ENCODE measurements at places on chromosomes 11 and 22.

DNA sequence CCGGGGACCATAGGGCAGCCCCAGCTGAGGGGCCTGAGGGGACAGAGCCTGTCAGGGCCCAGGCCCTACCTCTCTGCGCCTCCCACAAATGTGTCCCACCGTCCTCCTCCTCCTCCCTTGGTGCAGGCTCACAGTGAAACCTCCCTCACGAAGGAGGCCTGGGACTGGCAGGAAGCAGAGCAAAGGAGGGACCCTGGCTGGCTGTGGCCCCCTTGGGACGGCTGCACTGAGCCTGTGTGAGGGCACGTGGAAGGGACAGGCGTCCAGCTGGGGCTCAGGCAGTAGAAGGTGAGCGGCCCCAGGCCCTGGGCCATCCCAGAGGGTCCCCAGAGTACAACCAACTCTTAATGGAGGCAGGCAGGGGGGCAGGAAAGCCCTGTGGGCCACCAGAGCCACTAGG, 60.7 kb downstream of the ELFN2 start:
- DNase-seq = no peak
- H3K27me3 ChIP-seq = no peaks in the 10 kb centered on the region
- no peak overlapping the region for H3K27ac ChIP-seq

DNA sequence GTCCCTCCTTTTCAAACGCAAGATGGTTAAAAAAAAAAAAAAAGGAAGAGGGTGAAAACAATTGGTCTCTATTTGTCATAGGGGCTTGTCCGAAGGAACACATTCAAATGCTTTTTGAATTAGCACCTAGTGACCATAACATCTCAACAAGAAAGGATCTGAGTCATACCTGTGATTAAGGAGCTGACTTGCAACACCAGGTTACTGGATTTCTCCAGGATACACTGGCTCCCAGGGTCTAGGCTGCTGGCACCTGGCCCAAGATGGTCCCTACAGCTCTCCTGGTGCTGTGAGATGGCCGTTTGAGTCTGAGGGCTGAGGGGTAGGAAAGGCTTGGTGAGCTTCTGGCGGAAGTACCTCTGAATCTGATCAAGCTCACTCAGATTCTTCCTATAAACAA, 28.4 kb upstream of the UCP3 start:
- no peaks in the 10 kb centered on the region for H3K27me3 ChIP-seq
- no peak overlapping the region for H3K27ac ChIP-seq
- DNase-seq = no peak
- H3K4me3 ChIP-seq = no peak overlapping the region

DNA sequence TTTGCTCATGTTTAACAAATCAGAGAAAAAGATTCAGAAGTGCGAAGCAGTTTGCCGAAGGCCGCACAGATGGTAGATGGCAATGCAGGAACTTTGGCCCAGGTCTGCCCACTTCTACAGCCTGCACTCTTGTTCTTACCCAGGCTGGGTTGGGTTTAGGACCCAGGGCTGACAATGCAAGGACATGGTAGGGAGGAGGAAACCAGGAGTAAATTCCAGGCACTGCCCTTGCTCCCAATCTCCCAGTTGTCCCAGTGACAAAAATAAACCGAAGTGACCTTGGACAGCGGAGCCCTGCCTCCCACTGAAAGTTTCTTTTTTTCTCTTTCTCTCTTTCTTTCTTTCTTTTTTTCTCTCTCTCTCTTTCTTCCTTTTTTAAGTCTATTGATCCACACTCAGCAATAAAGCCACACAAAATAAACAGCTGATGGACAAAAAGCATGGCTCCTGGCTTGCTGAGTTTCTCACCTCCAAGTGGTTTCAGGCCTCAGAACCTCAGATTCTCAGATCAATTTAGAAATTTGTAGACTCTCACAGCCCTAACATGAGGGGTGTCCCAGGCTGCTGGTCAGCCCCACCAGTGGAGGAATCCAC, 33.5 kb upstream of the FCHSD2 start:
- no peaks in the 10 kb centered on the region for H3K4me1 ChIP-seq
- H3K36me3 ChIP-seq = no peaks in the 10 kb centered on the region
- DNase-seq = no peak
- H3K4me3 ChIP-seq = no peak overlapping the region
- H3K27me3 ChIP-seq = no peaks in the 10 kb centered on the region

DNA sequence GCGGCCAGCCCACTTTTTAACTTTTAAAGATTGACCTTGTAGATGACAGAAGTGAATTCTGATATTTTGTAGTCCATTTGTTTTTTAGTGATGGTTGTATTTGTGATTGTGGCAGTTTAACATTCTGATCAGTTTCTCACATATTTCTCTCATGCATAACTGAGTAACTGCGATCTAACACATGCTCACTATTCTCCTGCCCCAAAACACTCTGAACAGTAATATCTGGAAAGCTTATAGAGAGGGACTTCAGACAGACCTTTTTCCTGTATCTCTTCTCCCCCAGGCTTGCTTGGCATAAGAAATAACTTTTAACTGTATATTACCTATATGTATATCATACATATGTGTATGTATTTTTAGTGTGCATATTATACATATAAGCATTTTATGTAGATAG, 37.3 kb upstream of the MYO18B start:
- H3K27me3 ChIP-seq = no peaks in the 10 kb centered on the region
- DNase-seq = no peak
- H3K27ac ChIP-seq = no peak overlapping the region
- no peaks in the 10 kb centered on the region for H3K4me1 ChIP-seq
- no peak overlapping the region for H3K4me3 ChIP-seq

GRCh38 chr11:63767267-63767564, 1.4 kb downstream of the ZFTA start:
- peak overlapping the region; percentile 82 for H3K4me3 ChIP-seq
- no peak overlapping the region for H3K27ac ChIP-seq
- peaks cover 32% of the 10 kb centered on the region for H3K4me1 ChIP-seq
- DNase-seq = no peak
- H3K27me3 ChIP-seq = peaks cover 11% of the 10 kb centered on the region

DNA sequence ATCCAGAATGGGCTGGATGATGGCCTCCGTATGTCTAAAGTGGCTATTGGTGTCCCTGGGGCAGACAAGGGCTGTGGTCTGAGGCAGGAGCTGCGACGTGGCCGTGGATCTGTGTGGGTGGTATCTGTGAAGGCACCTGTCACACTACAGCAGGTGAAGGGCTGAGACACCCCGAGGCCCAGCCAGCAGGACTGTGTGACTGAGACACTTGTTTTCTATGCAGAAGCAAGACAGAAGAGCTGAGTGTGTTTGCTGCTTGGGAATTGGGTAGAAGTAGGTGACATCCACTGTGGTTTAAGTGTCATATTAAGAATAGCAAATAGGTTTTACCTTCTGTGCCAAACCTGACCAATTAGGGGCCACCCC, 35.0 kb downstream of the AMPD3 start:
- no peak overlapping the region for H3K4me3 ChIP-seq
- H3K4me1 ChIP-seq = peaks cover 1% of the 10 kb centered on the region
- DNase-seq = no peak
- no peaks in the 10 kb centered on the region for H3K27me3 ChIP-seq

- H3K36me3 ChIP-seq = no peaks in the 10 kb centered on the region
- no peaks in the 10 kb centered on the region for H3K4me1 ChIP-seq
- no peak overlapping the region for H3K4me3 ChIP-seq
- no peak for DNase-seq
- no peaks in the 10 kb centered on the region for H3K27me3 ChIP-seq
These were observed 27.4 kb upstream of the GRIA4 start for GRCh38 chr11:105582497-105582896.

GRCh38 chr22:37218771-37219411, 6.6 kb upstream of the SSTR3 start:
- H3K27ac ChIP-seq = no peak overlapping the region
- no peak for DNase-seq
- no peaks in the 10 kb centered on the region for H3K4me1 ChIP-seq
- no peak overlapping the region for H3K4me3 ChIP-seq

All from H1 (cell line).